Heart left ventricle (tissue), 16 donors: ENCODE measurements at places on chromosomes 16 and 17. TPM values are rescaled to one million over a fixed set of nuclear protein-coding genes. Genes with fewer than 3 reads are reported as not detected.

DNA sequence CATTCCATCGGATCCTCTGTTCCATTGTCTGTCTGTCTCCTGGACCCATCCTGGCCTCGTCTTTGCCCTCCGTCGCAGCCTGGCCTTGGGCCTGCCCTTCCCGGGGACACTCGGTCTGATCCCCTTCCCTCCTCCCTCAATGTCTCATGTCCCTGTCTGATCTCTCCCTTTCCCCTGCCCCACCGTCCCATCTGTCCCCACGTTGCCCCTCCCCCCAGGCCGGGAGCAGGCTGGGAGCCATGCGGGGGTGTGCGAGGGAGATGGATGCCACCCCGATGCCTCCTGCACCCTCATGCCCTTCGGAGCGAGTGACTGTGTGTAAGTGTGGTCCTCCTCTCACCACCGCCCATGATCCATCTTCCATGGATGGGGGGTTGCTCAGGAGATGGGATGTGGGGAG lies 5.3 kb upstream of the ATP2A1 start:
- DNase-seq: no peak

The CIBAR2 gene
- polyA plus RNA-seq: not detected

The TMEM231 gene
- 1.7 TPM for polyA plus RNA-seq

The CNTNAP4 gene
- polyA plus RNA-seq: not detected

The PIRT gene
- polyA plus RNA-seq: not detected

DNA sequence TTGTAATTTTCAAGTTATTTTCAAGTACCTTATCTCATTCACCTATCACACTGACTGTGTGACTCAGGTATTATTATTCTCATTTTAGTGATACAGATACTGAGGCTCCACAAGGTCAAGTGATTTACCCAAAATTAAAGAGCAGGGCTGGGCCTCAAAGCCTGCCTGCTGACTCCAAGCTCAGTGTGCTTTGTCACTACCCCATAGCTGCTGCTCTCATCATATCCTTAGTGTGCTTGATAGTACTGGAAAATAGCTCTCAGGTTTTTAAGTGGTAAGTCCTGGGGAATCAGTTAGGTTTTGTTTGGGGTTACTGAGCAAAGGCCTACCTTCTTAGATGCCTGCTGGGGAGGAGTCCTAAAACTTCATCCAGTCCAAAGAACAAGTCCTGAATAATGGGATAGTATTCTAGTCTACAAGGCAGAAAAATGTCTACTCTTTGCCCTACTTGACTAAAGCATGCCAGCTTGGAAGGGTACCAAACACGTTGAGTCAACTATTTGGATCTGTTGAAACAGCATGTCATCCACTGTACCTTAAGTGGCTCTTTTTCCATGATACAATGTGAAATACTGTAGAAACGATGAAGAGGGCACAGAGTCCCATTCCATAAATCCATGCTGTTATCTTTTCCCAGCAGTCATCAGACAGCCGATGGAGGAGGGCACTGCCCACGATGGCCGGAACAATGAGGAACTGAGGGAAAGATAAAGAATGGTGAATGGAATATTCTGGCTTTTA lies 10.7 kb downstream of the MMD start:
- no peak for DNase-seq

DNA sequence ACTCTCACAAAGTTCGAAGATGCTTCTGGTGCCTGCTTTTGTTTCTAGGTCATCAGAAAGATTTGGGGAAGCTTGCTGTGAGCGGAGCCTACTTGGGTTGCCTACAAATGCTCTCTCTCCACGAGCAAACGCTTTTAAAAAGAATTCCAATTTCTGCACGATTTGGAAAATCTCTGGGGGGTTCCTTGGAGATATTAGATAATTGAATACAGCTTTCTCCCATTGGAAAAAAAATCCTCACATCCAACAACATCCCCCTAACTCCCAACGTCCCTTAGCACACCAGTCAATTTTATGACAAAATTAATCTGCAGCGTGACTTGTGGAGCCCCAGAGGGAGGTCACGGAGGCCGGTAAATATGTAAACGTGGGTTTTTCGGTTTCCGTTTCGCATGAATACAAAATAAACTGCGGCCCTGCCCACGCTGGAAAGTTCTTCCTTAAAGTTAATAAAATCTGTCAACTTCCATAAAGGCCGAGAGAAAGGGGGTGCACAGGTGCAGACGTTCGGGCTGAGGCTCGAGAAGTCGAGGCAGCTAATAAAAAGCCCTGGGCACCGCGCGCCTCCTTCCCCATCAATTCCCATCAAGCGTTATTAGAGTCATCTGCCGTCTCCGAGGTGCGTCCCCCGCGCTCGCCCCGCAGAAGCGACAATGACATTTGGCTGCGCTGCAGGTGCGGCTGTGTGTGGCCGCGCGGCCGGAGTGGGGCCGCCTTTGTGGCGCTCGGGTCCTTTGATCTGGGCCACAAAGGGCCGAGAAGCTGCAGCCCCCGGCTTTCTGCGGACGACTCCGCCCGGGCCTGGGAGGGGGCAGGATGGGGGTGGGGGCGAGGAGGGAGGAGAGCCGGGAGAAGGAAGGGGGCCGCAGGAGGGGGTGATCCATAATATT lies 37.6 kb downstream of the SALL1 start:
- no peak for DNase-seq

DNA sequence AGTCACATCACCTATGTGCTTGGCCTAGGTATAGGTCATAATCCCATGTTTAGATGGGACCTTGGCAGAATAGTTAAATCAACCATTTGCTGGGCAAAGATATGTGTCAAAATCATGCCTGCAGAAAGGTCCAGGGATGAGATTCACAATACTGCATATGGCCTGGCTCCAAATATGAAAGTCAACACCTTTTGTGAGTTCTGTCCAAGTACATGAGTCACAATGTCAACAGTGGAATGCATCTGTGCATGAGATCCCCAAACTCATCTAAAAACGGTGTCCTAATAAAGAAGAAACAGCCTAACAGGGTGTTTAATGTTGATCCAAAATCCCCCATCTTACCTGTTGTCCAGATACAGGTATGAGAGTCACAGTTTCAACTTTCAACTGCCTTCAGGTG lies 1847.5 kb downstream of the TP53TG3F start:
- no peak for DNase-seq

DNA sequence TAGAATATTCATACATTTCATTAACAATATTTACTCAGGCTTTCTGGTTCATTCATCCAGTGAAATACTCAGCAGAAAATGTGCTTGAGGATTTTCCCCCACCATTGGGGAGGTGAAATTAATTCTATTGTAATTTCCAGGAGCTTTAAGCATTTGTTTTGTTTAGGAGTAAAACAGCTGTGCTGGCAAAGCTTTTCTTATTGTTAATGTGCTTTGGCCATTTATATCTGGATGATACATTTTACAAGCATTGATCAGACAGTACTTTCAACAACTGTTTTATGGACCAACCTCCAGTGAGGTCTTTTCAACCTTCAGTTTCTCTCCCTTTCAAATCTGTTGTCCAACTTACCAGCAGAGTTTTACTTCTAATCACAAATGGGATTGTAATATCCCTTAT lies 672.4 kb downstream of the CDH11 start:
- DNase-seq: no peak

The ITGA3 gene
- 72.9 TPM for polyA plus RNA-seq

DNA sequence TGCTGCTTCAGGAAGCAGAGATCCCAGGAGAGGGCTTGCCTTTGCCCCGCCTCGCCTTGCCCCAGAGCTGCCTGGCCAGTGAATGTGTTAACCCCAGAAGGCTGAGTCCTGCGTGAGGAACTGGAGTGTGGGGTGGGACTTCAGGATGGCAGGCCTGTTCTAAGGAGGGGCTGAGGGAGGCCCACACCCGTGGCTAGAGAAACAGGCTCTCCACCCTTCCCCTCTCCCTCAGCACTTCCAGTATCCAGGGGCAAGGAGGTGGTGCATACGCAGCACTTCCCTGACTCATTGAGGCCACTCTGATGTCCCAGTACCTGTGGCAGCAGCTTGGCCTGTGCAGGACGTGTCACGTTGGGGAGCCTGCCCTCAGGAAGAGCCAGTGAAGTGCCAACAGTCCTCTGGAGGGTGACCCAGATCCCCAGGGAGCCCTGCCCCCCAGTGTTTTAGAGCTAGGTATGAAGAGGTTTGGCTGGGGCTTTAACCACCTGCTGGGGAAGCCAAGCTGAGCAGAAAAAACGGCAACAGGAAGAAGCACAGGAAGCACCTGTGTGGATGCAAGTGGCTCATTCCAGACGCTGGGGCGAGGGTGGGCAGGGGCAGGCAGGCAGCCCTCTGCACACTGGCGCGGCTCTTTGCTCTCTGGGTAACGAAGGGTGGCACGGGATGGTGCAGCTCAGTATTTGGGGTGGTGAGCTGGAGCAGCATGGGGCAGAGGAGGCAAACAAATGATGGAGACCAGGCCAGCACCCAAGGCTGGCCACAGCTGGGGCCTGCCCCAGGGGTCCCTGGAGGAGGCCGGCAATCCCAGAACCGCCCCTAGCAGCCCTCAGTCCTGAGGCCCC lies 14.7 kb upstream of the CTCF start:
- DNase-seq: no peak

The NLRC5 gene
- 6.8 TPM for polyA plus RNA-seq

- DNase-seq: no peak
Measured at GRCh38 chr17:72150632-72151460, 30.0 kb downstream of the SOX9 start.

DNA sequence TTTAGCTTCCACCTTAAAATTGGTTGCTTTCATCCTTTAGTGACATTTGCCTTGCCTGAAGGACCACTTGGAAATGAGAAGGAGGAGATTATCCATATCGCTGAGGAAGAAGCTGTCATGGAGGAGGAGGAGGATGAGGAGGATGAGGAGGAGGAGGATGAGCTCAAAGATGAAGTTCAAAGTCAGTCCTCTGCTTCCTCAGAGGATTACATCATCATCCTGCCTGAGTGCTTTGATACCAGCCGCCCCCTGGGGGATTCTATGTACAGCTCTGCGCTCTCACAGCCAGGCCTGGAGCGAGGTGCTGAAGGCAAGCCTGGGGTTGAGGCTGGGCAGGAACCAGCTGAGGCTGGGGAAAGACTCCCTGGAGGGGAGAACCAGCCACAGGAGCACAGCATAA lies 11.5 kb upstream of the TMEM106A start:
- no peak for DNase-seq

DNA sequence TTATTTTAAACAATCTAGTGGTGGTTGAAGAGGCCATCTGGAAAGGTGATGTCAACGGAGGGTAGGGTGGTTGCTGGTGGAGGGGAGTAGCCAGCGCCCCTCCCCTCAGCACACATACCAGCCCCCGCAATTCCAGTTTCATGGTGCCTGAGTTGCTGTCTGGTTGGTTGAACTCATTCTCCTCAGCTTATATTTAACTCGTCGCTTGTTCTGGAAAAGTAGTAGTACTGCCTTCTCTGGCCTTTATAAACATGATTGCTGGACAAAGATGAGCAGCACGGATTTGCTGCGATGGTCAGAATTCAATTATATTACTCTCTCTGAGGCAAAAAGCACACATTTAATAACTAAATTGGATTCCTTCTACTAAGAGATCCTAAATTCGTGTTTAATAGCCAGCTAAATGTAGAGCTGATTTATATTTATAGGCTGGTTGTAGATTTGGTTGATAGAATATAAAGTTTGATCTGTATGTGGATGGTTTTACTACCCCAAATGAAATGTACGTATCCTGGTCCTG lies 238.0 kb upstream of the TBX2 start:
- DNase-seq: no peak
